ENCODE measurements at places on chromosomes 1 and 21.

DNA sequence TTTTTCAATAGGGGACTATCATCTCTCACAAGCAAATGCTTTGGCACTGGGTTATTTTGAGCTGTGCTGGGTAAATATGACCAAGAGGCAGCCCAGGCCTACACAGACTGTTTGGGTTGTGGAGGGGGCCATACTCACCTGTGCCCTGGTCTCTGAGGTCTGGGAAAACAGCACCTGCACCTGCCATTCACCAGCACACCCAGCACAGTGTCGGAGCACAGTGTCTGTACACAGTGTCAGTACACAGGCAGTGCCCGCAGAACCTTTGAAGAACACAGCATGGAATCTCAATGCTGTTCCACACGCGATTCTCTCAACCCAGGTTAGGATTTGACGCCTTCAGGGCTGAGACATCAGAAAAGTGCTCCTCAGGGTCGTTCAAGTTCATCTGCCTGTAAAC is 35.0 kb upstream of the FAM89A start:
- no peaks in the 10 kb centered on the region for H3K4me1 ChIP-seq
- H3K36me3 ChIP-seq, result no peaks in the 10 kb centered on the region
- DNase-seq, result no peak
- no peak overlapping the region for H3K27ac ChIP-seq
- no peak overlapping the region for H3K4me3 ChIP-seq

- H3K4me3 ChIP-seq, result no peak overlapping the region
- H3K4me1 ChIP-seq, result no peaks in the 10 kb centered on the region
- H3K27ac ChIP-seq, result no peak overlapping the region
- no peaks in the 10 kb centered on the region for H3K36me3 ChIP-seq
- H3K27me3 ChIP-seq, result no peaks in the 10 kb centered on the region
- no peak for DNase-seq
Observed at GRCh38 chr1:246176126-246177024, 330.7 kb downstream of the SMYD3 start.

DNA sequence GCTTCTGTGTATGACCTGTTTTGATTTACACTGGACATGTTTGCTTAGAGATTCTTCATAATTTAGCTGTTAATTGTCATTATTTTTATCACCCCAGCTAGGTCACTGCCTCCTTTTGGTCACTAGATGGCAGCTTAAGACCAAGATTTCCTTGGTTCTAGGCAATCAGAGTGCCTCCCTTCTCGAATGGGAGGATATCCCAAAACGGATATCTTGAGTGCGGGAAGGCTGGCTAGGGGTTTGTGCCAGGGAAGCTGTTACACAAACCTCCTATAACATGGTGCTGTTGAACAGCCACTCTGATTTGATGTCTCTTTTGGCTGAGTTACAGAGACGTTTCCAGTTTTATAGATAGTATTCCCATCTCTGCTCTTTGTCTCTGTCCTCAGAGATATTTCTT is 283.5 kb downstream of the S1PR1 start:
- H3K4me3 ChIP-seq, result no peak overlapping the region
- no peaks in the 10 kb centered on the region for H3K36me3 ChIP-seq
- H3K27me3 ChIP-seq, result no peaks in the 10 kb centered on the region
- no peaks in the 10 kb centered on the region for H3K4me1 ChIP-seq

DNA sequence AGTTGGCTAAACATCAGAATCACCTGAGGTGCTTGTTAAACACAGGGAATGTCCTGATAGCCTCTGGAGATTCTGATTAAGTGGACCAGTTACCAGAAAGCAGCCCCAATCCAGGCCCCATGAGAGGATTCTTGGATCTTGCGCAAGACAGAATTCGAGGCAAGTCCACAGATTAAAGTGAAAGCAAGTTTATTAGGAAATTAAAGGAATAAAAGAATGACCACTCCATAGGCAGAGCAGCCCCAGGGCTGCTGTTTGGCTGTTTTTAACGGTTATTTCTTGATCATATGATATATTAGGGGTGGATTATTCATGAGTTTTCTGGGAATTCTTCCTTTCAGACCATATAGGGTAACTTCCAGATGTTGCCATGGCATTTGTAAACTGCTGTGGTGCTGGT is 176.2 kb downstream of the ROR1 start:
- no peaks in the 10 kb centered on the region for H3K27me3 ChIP-seq
- no peaks in the 10 kb centered on the region for H3K36me3 ChIP-seq
- H3K27ac ChIP-seq, result peak overlapping the region; percentile 55
- DNase-seq, result peak; percentile 75
- H3K4me1 ChIP-seq, result peaks cover 7% of the 10 kb centered on the region
- H3K4me3 ChIP-seq, result no peak overlapping the region
